ENCODE measurements at places on chromosomes 5 and 9.

- no peak for DNase-seq
Measured at GRCh38 chr9:97565262-97565661, 63.8 kb downstream of the TMOD1 start.

GRCh38 chr5:31847354-31847753 lies 208.4 kb downstream of the PDZD2 start:
- no peak for DNase-seq

GRCh38 chr5:171422902-171423663 lies 3.6 kb downstream of the FGF18 start:
- no peak for DNase-seq

DNA sequence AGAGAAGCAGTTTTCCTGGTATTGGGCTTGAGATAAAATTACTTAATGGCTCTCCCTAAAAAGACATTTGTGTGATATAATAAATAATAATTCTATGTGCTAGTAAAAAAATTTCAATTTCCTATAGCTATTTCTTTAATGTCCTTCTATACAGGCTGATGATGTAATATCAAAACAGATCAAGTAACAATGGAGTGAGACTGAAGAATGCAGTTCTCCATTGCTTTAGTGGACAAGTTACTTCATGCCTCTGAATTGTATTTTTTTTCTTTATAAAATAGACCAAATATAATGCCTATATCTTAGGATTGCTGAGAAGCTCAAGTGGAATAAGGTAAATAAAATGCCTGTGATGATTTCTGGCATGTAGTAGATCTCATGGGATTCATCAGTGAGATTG lies 35.6 kb upstream of the NEURL1B start:
- DNase-seq: no peak

All from stimulated activated CD8-positive, alpha-beta memory T cell treated with anti-CD3 and anti-CD28 coated beads, Interleukin-4, amount 100 ng/mL, for 4 hours (primary cell).